T follicular helper cell (primary cell): ENCODE measurements at places on chromosomes 4 and X.
A peak's percentile ranks its signal among the peaks of the same experiment; 100 is the strongest.

GRCh38 chr4:52651996-52652672, 7.0 kb downstream of the USP46 start:
- no peak for DNase-seq

DNA sequence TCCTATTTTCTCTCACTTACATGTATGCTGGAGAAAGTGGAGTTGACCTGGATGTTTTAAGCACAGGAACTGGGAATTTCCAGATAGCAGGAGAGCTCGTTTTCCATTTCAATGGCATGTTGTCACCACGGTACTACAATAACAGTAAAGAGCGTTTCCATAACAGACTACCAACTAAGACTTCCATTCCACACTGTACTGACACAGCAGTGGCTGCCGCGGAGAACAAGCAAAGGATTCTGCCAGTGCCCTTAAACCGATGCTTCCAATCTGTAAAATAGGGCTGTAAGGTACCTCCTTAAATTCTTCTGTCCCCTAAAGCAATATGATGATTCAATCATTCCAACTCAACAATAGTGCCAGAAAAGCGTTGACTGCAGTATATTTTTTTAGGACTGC, 143.9 kb downstream of the KLHL13 start:
- no peak for DNase-seq

- DNase-seq: no peak
These were observed 67.9 kb upstream of the PCDH19 start for GRCh38 chrX:100477958-100478357.

- DNase-seq: no peak
These were observed 184.5 kb downstream of the CLCN4 start for GRCh38 chrX:10341309-10341708.

DNA sequence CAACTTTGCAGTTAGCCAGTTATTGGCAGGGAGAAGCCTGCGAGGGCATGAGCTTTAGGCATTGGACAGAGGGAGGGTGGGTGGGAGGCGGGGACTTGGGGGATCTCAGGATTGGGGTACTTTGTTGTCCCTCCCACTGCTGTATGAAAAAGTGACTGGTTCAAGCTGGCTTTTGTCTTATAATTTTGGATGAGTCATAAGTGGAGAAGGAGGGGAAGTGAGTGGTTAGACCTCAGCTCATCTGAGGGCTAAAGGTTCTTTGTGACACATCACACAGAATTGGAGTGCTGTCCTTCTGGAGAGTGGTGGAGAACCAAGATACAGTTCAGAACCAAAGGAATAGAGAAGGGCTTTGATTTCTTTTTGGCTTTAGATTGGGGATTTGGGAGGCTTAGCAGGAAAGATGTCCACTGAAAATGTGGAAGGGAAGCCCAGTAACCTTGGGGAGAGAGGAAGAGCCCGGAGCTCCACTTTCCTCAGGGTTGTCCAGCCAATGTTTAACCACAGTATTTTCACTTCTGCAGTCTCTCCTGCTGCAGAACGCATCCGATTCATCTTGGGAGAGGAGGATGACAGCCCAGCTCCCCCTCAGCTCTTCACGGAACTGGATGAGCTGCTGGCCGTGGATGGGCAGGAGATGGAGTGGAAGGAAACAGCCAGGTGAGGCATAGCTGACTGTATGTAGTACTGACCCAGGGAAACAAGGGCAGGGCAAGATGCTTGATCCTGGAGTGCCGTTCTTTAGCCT, at the start of gene SLC4A4:
Gene SLC4A4, plus strand, starts transcription at position 175 of the 748 bp plus-strand sequence.
- DNase-seq: no peak

GRCh38 chrX:51905711-51906110, 12.3 kb downstream of the MAGED1 start:
- no peak for DNase-seq

DNA sequence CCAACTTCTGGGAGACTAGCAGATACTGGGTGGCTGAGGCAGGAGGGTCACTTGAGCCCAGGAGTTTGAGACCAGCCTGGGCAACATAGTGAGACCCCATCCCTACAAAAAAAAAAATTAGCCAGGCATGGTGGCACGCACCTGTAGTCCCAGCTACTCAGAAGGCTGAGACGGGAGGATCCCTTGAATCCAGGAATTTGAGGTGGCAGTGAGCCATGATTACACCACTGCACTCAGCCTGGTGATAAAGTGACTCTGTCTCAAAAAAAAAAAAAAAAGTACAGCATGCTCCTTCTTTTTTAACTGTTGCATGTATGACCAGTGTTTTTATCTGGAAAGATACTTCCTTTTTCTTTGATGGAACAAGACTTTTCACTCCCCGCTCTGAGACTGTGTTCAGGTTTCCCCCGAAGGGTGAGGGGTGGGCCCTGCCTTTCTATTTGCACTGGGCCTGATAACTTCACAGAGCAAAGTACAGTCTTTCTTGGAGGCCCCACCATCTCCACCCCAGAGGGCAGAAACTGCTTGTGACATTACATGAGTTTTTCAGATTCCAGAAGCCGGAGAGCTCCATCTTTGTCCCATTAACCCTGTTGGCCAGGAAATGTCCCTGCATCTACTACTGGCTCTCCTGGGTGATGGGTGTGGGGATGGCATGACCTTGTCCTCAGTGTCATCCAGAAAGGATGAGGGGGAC, 35.2 kb downstream of the NYX start:
- DNase-seq: no peak

- no peak for DNase-seq
These were observed 11.4 kb upstream of the ARSJ start for GRCh38 chr4:113990886-113991285.

GRCh38 chrX:16786791-16787735, 797 bp downstream of the TXLNG start:
- peak; percentile 34 for DNase-seq
